ENCODE measurements at places on chromosomes 3 and 15.

GRCh38 chr3:17233398-17233800, 348.6 kb downstream of the PLCL2 start:
- DNase-seq, result peak; percentile 51

GRCh38 chr15:91782221-91782620, 71.3 kb upstream of the SLCO3A1 start:
- no peak for DNase-seq

DNA sequence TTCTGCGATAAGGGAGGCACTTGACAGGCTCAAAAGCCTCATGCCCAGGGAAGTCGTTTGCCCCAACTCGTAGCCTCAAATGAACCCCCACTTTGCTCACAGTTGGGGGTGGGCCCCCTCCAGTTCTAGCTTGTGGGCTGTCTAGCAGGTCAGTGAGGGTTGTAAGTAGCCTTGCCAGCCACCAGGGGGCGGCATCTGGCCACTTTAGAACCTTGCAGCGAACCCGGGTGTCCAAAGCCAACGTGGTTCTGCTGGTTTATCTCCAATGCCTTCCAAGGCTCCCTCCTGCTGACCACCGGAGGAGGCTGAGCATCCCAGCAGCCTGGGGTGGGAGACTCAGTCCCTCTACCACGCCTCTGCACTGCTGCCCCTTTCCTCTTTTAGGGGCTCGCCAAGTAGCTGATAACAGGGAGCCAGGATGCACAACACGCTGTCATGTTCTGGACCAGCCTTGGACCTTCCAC, 9.2 kb upstream of the RBSN start:
- DNase-seq, result peak; percentile 93

- peak; percentile 76 for DNase-seq
These were observed 57.6 kb upstream of the NR2E3 start for GRCh38 chr15:71752604-71753289.

GRCh38 chr3:60575718-60576272, 675.5 kb downstream of the FHIT start:
- no peak for DNase-seq

GRCh38 chr15:87193481-87193880, 1063.1 kb downstream of the NTRK3 start:
- no peak for DNase-seq

- no peak for DNase-seq
These were observed 7.3 kb downstream of the ST3GAL6 start for GRCh38 chr3:98770261-98771039.

GRCh38 chr3:118793176-118793575, 241.5 kb downstream of the IGSF11 start:
- DNase-seq, result no peak

GRCh38 chr3:45936261-45936660, 7.0 kb upstream of the CXCR6 start:
- no peak for DNase-seq

DNA sequence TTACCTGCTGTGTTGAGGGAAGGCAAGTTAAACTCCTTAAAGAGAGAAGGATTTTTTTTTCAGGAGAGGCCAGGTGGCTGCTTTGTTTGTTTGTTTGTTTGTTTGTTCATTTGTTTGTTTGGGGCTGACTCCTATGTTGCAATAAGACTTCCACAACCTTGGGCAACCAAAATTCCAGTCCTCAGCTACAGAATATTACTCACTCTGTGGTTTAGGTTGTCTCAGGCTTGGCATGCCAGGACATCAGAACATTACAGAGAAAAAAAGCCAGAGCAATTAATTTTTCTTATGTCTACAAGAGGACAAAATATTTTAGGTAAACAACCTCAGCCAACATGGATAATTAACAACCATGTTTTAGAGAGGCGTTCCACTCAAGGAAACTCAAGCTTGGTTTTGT, 156.7 kb upstream of the ATP11B start:
- DNase-seq, result no peak

GRCh38 chr15:82040862-82041261, 5.0 kb downstream of the MEX3B start:
- DNase-seq, result no peak

- no peak for DNase-seq
These were observed 39.4 kb downstream of the CD200 start for GRCh38 chr3:112372396-112372795.

DNA sequence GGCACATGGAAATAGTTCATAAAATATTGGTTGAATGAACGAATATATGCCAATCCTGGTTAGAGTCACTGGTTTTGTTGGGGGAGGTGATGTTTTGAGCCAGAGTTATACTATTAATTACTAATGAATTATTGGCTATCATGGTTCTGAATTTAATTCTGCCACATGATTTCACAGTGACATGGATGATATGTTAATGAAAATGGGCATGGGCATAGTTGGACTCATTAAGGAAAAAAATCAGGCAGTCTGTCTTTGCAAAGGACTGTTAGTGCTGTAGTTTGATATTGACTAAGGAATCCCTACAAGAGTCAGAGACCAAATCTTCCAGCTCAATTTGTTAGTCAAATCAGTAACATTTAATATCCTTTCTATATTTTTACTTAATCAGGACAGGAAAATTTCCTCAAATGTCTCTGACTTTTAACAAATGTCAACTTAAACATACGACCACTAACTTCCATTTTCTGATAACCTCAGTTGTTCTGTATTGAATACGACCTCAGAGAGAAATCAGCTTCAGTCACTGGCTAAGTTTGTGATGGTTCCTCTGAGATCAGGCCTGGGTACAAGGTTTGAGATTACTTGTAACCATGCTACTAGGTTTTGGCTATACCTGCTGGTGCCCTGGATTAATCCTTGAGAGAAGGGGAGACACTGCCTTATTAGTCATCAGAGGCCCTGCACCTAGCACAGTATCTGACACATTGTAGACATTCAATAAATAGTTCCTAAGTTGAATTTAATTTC, 13.3 kb downstream of the NFKBIZ start:
- DNase-seq, result no peak

DNA sequence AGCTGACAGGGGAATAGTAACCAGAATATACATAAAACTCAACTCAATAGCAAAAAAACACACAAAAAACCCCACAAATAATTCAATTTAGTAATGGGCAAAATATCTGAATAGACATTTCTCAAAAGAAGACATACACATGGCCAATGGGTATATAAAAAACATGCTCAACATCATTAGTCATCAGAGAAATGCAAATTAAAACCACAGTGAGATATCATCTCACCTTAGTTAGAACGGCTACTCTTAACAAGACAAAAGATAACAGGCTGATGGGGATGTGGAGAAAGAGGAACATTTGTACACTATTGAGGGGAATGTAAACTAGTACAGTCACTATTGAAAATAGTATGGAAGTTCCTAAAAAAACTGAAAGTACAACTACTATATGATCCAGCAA, 678.6 kb downstream of the MECOM start:
- no peak for DNase-seq

DNA sequence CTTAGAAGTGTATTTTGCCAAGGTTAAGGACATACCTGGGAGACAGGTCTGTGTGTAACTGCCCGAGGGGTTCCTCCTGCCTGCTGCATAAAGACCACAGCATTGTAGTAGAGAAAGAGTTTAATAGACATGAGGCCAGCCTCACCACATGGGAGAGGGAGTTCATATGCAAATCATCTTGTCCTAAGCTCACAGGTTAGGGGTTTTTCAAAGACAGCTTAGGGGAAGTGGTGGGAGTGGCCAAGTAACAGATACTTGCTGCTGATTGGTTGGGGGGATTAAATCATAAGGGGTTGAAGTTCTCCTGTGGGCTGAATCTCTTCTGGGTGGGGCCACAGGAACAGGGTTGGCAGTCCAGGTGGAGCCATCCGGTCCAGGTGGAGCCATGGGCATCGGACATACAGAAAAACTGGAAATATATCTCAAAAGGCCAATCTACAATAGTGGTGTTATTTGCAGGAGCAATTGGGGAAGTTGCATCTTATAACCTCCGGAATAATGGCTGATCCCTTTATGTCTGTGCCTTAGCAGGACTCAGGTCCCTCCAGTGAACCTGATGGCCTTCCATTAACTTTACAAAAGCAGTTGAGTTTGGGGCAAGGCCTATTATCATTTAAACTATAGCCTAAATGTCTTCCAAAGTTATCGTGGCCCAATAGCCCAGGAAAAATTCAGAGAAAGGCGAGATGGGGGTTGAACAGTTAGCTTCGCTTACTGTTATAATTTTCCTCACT, 86.0 kb upstream of the MFGE8 start:
- DNase-seq, result no peak

- peak; percentile 57 for DNase-seq
These were observed at the start of gene DGKG for GRCh38 chr3:186361762-186362536. Gene DGKG (minus strand): TSS chr3:186362234. CDS start chr3:186320459, 41,775 bp downstream.

DNA sequence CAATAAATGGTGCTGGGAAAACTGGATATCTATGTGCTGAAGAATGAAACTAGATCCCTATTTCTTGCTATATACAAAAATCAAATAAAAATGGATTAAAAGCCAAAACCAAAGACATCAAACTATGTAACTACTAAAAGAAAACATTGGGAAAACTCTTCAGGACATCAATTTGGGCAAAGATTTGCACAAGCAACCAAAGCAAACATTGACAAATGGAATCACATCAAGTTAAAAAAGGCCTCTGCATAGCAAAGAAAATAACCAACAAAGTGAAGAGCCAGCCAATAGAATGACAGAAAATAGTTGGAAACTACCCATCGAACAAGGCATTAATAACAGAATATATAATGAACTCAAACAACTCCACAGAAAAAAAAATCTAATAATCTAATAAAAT, 1495.3 kb downstream of the SI start:
- DNase-seq, result no peak

DNA sequence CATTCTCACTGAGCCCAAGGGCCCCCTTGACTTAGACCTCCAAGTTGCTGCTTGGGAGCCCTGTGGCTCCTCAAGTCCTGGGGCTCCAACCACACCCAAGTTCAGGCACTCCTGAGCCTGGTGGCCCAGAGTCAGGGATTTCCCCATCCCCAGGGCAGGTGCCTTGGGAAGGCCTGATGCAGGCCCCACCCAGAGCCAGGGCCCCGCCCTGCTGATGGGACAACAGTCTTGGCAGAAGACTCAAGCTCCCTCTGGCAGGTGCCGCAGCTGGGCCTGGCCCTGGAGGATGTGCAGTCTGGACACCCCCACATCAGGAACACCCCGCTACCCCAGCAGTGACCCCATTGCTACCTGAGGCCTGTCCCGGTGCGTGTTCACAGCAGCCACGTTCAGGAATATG, 17.7 kb upstream of the SHISA5 start:
- DNase-seq, result no peak

- DNase-seq, result no peak
These were observed 41.8 kb upstream of the XXYLT1 start for GRCh38 chr3:195312714-195313113.

DNA sequence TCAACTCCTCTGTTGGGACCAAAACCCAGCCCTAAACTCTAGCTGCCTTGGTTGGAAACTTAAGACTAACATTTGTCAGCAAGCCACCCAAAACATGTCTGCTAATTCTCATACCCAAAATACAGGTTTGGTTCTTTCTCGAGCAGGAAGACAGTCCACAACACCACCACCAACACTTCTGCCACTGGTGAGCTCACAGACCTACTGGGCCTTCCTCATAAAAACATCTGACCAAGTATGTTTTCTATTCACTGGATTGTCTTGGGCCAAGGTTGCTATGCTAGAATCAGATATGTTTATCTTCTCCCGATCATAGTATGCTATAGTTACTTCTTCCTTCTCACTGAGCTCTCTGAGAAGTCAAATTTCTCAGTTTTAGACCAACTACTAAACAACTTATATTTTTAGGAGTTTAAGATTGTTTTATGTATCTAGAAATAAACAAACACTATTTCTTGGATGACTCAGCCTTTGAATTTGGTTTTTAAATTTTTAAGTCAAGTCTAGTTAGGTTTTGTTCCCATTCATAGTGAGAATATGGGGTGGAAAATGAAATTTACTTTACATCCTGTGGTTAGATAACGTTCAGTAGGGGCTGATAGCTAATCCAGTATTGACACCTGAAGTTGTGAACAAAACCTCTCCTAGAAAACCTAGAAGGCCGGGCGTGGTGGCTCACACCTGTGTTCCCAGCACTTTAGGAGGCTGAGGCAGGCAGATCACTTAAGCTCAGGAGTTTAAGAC, 360.5 kb downstream of the RSL24D1 start:
- no peak for DNase-seq

- peak; percentile 95 for DNase-seq
These were observed 72.7 kb upstream of the MAP4 start for GRCh38 chr3:48088749-48089466.

- no peak for DNase-seq
These were observed 125.0 kb downstream of the GMNC start for GRCh38 chr3:190737446-190737845.

- DNase-seq, result no peak
These were observed 80.8 kb upstream of the FHIT start for GRCh38 chr3:61331929-61332552.

- peak; percentile 55 for DNase-seq
These were observed 149.5 kb downstream of the GREM1 start for GRCh38 chr15:32867313-32867626.

GRCh38 chr15:36323615-36324014, 255.8 kb upstream of the CDIN1 start:
- no peak for DNase-seq

DNA sequence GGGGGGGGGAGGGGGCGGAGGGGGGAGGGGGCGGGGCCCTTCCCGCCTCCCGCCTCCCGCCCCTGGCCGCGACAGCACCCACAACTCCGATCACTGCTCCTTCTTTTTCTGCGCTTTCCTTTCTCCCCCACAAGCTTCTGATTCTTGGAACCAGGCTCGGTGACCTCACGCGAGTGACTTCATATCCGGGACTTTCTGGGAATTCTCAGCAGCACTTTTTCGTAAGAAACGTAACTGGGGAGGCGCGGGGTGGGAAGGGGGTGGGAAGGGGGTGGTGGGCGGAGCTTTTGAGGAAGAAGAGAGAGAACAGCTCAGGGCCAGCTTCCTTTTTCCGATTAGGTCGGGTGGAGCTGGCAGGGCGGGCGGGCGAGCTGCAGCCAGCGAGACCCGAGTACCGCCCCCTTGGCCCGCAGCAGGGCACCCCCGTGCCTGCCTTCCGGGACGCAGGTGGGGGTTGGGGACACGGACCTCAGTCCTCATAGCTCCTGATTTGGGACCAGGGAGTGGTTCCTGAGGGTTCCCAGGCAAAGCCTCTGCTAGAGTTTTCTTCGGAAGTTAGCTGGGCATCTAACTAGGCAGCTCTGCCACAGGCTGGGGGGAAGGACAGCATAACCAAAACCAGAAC, 14.6 kb downstream of the XIRP1 start:
- DNase-seq, result peak; percentile 92

- peak; percentile 22 for DNase-seq
These were observed 32.2 kb upstream of the IL20RB start for GRCh38 chr3:136925425-136926190.
